ENCODE measurements at places on chromosomes 4 and X.

GRCh38 chr4:184248216-184248615 lies 30.5 kb upstream of the ENPP6 start:
- DNase-seq = no peak

DNA sequence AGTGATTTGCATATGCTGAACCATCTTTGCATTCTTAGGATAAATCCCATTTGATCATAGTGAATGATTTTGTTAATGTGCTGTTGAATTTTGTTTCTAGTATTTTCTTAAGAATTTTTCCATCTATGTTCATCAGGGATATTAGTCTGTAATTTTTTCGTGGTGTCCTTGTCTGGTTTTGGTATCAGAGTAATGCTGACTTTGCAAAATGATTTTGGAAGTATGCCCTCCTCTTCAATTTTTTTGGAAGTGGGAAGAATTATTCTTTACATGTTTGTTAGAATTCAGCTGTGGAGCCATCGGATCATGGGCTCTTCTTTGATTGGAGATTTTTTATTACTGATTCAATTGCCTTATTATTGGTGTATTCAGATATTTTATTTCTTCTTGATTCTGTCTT lies 54.0 kb upstream of the TRO start:
- no peak for DNase-seq

GRCh38 chr4:55395529-55396307 lies at the start of gene TMEM165:
Gene TMEM165, plus strand, starts transcription at chr4:55395957. Its CDS starts 233 bp downstream, at chr4:55396190.
- peak; percentile 88 for DNase-seq

DNA sequence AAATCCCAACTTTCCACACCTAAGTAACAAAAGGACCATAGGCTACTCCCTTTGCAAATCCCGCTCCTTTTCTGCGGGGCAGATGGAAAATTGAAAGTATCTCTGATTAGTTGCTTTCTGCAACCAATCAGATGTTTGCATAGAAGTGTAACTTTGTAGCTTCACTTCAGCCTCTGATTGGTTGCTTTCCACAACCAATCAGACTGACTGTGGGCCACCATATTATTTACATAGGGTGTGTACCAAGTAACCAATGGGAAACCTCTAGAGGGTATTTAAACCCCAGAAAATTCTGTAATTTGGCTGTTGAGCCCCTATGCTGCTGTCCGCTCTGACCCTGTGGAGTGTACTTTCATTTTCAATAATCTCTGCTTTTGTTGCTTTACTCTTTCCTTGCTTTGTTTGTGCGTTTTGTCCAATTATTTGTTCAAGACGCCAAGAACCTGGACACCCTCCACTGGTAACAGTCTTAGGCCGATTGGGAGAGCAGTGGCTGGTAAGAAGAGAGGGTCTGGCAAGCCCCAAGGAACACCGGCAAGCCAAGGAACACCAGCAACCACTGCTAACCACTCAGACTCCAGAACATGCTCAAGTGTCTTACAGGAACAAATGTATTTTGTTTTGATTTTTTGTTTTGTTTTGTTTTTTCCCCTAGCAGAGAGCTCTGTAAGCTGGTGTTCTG lies 125.5 kb upstream of the MAP3K15 start:
- no peak for DNase-seq

GRCh38 chr4:2595952-2596552 lies 59.6 kb downstream of the FAM193A start:
- DNase-seq = no peak

DNA sequence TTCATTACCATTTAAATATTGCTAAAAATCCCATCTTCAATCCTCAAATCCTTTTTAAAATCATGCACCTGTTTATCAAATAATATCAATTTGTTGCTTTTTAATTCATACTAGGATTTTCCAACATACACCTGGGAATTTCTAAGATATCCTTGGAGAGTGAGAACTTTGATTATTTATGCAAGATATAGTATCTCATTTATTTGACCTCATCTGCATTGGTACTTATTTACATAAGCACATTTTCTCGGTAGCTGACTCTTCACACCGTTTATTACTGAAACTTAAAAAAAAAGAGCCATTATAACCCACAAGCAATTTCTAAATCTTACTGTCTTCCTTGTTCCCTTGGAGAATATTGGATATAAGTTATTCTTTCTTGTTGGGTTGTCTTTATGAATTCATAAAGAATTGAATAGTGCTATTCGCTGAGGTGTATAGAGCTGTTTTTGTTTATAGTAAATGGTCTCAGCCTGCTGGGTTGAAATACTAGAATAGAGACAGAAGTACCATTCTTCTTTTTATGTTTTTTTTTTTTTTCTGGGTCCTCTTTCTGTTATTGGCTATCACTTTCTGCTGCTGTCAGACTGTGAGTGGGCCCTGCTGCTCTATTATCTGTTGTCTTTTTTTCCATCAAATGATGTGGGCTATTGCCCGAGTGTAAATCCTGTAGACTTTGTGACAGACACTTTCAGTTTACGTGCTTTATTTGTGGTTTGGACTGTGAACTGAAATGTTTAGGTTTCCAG lies 2.9 kb downstream of the UGT8 start:
- no peak for DNase-seq

- no peak for DNase-seq
Measured at GRCh38 chr4:2077537-2078460, 18.7 kb downstream of the NAT8L start.

- DNase-seq = no peak
Measured at GRCh38 chrX:11135564-11136185, 24.5 kb downstream of the HCCS start.

DNA sequence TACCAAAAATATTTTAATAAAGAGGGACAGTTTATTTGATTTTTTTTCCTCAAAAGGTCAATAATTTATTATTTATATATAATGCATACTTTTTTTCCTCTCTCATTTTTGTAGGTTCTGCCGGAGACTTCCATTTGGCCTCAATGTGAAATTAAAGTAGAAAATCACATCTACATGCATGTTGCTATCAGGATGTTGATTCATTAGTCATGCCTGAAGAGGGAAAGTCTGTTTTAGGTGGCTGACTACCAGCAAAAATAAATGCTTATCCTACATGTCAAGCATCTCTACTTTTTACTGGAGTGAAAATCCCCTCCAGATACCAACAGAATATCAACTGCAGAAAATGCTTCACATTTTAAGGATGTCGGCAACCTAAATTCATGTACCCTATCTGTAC lies 41.5 kb downstream of the KIAA0232 start:
- peak; percentile 22 for DNase-seq

- no peak for DNase-seq
Measured at GRCh38 chrX:38183596-38183995, 37.1 kb downstream of the SRPX start.

- DNase-seq = no peak
Measured at GRCh38 chr4:161188578-161188977, 975.2 kb downstream of the FSTL5 start.

DNA sequence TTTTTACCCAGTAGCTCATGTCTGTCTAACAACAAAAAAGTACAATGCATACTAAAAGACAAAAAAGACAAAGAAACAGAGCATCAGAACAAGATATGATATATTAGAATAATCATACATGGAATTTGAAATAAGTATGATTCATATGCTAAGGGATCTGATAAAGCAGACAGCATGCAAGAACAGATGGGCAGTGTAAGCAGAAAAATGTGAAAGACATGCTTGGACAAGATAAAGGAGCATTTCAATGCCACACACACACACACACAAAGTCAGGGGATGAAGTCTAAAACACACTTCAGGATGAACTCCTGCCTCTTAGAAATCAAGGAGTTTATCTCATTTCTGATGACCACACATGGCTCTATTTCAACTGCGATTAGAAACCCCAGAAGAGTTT lies 649.6 kb upstream of the NDST4 start:
- no peak for DNase-seq

DNA sequence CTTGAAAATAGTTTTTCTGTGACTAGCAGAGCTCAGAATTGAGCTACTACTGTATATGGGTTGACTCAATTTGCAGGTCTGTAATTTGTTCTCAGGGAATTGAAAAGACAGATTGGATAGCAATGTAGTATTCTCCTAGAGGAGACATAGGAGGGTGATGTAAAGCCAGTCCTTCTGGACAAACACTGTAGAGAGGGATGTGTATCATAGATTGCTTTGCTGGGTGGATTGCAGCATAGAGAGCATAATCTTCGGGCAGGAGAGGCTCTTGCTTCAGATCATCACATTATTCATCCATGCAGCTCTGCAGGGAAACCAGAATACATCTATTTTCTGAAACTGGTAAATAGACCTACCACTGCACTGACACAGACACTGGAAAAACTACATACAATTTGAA lies 1110.5 kb downstream of the RAPGEF2 start:
- no peak for DNase-seq

DNA sequence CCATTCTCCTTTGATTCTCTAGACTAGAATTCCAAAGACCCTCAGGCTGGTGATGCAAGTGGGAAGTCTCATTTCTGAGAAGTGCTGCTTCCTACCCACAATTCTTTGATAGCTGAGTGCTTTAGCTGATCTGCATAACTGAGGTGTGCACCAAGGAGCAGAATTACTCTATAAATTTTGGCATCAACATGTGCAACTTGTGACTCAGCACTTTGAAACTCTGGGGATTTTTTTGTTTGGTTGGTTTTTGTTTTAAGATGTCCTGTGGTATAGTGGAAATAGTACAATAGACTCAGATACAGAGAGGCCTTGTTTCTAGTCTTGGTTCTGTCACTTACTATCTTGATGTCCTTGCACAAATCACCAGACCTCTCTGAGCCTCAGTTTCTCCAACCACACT lies 148.4 kb downstream of the AR start:
- peak; percentile 49 for DNase-seq

GRCh38 chr4:22607382-22607781 lies 85.4 kb upstream of the GBA3 start:
- peak; percentile 19 for DNase-seq

DNA sequence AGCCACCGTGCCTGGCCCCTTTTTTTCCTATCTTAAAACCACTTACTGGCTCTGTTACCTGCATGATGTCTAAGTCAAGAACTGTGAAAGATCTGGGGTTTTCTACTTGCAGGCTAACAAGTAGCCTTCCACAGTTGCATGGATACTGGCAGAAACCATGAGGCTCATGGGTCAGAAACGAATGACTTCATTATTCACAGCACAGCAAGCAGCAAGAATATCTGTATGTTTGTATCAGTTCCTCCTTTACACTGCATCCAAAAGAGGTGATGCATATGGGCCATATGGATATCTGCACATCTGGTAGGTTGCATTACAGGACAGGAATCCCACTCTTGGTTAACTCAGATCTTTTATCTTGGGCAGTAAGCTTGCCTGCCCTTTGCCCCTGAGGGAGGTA lies 154.9 kb upstream of the NUDT6 start:
- no peak for DNase-seq

- DNase-seq = no peak
Measured at GRCh38 chr4:6041800-6042199, 23.6 kb upstream of the C4orf50 start.

GRCh38 chr4:26141911-26142638 lies 178.7 kb upstream of the RBPJ start:
- DNase-seq = peak; percentile 78

GRCh38 chr4:183260491-183261151 lies 59.5 kb downstream of the CLDN22 start:
- DNase-seq = no peak

GRCh38 chr4:185709802-185710486 lies 102.0 kb downstream of the SORBS2 start:
- DNase-seq = peak; percentile 66

Measured in fibroblast of skin of scalp (primary cell).